Body of pancreas (tissue), 4 donors: ENCODE measurements at places on chromosomes 3 and 15. TPM values are rescaled to one million over a fixed set of nuclear protein-coding genes. Genes with fewer than 3 reads are reported as not detected.

The HYAL1 gene
- 20.4 TPM for total RNA-seq

The LRRIQ4 gene
- total RNA-seq = not detected

The GMPPB gene
- total RNA-seq = 36.3 TPM

The HHLA2 gene
- 2.1 TPM for total RNA-seq

The ITGA11 gene
- total RNA-seq = 0.99 TPM

The CHDH gene
- total RNA-seq = 21.5 TPM

The RPN1 gene
- 126 TPM for total RNA-seq

The CHRD gene
- 50.4 TPM for total RNA-seq

The ROBO1 gene
- total RNA-seq = 3.9 TPM

The MIX23 gene
- total RNA-seq = 17.6 TPM

The SLC2A2 gene
- total RNA-seq = 8.2 TPM

DNA sequence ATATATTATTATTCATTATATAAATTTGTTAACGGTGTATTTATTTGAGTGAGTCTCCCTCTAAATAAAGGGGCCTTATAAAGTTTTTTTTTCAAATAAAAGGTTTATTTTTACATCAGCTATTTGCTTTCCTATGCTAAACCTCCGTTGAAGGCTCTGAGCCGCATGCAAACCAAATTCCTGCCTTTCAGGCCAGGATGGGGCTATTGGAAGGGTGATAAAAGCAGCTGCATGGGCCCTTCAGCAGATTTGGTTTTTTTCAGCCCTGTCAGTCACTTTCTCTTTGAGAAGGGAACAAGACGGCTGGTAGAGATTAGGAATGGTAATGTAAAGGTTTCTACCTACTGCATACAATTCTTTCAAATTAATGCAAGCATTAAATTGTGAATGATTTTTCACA is 244.2 kb downstream of the WNT5A start:
- no peak for DNase-seq

DNA sequence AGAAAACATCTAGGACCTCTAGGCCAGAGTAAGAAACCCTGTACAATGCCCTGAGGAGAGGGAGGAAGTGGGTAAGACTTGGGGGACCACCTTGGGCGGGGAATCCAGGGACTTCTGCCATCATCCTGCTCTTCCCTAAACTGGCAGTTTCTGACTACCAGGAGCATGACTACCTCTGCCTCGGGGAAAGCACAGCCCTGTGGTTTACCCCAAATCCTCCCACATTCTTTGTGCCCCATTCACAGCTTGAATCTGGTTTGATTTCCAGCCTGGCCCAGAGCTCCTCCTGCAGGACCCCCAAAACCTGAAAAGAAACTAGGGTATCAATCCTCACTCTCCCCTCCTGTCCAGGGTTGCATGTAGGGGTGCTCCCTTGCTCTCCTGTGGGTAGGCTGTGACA is 4.7 kb downstream of the C3orf18 start:
- no peak for DNase-seq

DNA sequence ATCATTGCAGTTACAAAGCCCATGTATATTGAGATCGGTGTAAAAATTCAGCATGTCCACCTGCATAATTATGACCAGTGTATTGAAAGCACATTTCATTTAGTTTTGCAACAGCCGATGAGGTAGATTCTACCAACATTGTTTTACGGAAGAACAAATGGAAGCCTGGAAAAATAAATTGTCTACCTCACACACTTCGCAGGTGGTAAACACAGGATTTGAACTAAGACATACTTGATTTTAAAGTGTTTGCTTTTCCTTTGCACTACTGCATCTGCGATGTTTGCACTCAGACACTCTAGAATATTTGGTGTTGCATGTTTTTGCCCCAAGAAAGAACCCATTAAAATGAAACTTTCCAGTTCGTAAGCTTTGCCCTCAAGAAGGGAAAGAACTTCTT is 148.4 kb downstream of the PGPEP1L start:
- DNase-seq = no peak

DNA sequence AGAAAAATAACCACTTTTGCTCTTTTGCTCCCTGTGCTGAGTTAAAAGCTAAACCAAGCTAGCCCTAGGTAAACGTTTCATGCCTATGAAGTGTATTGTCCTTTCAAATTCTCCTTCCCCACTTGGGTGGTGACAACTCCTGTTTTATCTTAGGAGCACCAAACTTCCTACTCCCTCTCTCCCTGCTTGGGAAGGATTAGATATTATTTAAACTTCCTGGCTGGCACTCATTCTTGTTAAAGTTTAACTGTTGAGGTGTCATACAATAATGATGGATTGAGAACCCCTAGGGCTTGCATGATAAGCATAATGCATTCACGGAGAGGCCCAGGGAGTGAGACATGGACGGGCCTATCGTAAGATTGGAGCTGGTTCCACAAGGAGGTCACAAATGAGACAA is 29.5 kb downstream of the B4GALT4 start:
- DNase-seq = no peak

GRCh38 chr3:99637016-99637367 is 1.4 kb upstream of the COL8A1 start:
- no peak for DNase-seq

- no peak for DNase-seq
Observed at GRCh38 chr15:73924171-73924921, 1.9 kb upstream of the LOXL1 start.

GRCh38 chr15:60416484-60416883 is 18.7 kb upstream of the ANXA2 start:
- DNase-seq = no peak

- no peak for DNase-seq
Observed at GRCh38 chr3:32816439-32817256, 1.1 kb upstream of the TRIM71 start.

GRCh38 chr3:73592154-73593144 is 32.3 kb downstream of the PDZRN3 start:
- DNase-seq = no peak

DNA sequence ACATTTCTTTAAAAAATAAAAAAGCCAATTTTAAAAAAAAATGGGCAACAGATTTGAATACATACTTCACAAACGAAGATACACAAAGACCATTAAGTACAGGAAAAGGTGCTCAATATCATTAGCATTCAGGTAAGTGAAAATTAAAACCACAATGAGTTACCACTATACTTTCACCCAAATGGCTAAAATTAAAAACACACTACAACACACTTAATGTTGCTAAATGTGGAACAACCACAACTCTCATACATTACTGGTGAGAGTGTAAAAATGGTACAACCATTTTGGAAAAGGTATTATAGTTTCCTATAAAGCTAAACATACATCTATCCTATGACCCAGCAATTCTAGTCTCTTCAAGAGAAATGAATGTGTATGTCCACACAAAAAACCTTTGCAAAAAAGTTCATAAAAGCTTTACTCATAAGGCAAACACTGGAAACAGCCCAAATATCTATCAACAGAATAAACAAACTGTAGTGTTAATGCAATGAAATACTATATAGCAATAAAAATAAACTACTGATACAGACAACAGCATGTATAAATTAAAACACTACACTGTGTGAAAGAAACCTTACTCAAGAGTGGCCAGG is 14.9 kb downstream of the IP6K1 start:
- DNase-seq = no peak

DNA sequence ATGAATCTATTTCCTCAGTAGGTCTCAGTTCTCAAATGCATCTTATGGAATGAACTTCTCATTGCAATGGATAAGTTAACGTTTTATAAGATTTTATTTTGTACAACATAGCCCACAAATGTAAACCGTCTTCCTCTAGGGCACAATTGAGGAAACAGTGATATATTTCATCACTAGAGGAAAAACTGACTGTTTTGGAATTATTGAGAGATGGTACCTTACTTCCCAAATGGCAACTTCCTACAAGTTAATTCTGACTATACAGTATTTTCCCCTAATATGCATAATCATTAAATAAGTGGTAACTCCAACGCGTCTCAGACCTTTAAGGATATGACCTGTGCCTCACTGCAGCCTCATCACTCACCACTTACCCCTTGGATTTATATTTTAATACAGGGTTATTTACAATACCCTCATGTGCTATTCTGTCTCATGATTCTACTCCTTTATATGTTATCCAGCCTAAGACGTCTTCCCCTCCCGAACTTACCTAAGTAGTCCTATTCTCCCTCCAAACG is 13.3 kb downstream of the GABPB1 start:
- DNase-seq = no peak

GRCh38 chr3:197484204-197484901 is 71.4 kb downstream of the BDH1 start:
- DNase-seq = no peak

- DNase-seq = no peak
Observed at GRCh38 chr15:39491115-39491885, 89.6 kb upstream of the THBS1 start.

GRCh38 chr3:155064920-155065319 is 15.2 kb upstream of the MME start:
- no peak for DNase-seq

- peak; percentile 44 for DNase-seq
Observed at GRCh38 chr3:132556508-132557159, 40.4 kb upstream of the ACKR4 start.

GRCh38 chr3:107493134-107493533 is 29.6 kb upstream of the BBX start:
- DNase-seq = no peak

DNA sequence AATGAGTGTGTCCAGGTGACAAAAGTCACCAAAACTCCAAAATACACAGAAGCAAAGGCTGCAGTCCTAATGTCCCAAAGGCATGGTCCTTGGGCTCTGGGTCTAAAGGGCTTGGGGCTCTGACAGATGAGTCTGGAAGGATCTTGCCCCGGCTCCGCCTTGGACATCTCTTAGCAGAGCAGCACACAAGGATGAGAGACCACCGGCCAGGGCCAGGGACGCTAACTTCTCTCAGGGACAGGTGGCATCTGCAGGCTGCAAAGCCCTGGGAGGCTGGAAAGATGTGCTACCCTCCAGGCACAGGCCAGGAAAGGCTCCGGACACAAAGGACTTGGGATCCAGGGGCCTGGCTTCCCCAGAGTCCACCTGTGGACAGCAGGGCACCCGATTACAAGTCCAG is 14.1 kb upstream of the SHISA5 start:
- DNase-seq = no peak

- no peak for DNase-seq
Observed at GRCh38 chr3:59963676-59964075, 913.9 kb upstream of the CFAP20DC start.

DNA sequence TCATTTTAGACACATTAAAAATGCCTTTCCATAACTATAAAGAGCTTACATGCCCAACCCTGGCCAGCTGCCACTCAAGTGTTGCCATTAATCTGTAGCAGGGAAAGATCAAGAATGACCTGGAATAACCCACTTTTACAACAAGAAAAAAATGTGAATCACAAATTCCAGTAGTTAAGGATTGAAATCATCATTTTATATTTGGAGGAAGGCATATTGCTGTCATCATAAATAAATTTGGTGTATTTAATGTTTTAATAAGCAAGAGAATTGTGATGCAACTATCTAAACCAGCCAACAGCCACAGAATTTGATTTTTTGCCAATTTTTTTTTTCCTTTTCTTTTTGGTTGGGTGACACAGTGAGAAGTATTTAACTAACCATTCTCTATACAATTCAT is 240.0 kb upstream of the SEMA6D start:
- no peak for DNase-seq

DNA sequence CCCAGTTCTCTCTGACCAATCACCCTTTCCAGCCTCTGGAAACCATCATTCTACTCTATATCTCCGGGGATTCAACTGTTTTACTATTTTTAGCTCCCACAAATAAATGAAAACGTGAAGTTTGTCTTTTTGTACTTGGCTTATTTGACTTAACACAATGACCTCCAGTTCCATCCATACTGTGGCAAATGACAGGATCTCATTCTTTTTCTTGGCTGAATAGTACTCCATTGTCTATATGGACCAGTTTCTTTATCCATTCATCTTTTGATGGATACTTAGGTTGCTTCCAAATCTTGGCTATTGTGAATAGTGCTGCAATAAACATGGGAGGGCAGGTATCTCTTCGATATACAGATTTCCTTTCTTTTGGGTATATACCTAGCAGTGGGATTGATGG is 34.1 kb downstream of the NRROS start:
- DNase-seq = no peak
